Putamen (tissue), 1 donor: ENCODE measurements at places on chromosomes 12 and 14.

DNA sequence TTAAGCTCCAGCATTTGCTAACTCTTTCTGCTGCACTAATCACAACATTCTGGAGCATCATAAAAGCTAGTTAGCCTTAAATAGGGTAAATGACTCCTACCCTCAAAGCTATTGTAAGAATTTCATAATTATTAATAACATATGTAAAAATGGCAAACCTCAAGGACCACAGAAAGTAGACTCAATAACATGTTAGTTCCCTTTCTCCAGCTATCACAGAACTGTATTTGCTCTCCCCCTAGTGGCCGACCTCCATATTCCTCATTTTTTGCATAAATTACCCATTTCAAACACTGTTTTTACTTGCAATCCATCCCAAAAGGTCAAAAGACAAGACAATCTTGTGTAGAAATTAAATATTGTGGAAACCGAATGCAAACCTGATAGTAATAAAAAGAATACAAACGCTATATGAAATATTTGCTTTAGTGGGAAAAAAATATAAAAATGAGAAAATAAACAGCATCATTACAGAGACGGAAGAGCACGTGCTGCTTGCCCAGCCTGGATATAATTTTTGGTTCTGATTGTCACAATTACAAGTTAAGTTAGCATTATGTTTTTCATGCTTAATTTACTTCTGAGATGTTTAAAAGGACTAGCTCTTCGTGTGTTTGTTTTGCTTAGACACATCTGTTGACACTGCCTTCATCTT is 97.9 kb downstream of the RERGL start:
- peak; percentile 47 for DNase-seq

GRCh38 chr12:51505360-51506105 is 80.9 kb downstream of the SLC4A8 start:
- DNase-seq, result no peak

DNA sequence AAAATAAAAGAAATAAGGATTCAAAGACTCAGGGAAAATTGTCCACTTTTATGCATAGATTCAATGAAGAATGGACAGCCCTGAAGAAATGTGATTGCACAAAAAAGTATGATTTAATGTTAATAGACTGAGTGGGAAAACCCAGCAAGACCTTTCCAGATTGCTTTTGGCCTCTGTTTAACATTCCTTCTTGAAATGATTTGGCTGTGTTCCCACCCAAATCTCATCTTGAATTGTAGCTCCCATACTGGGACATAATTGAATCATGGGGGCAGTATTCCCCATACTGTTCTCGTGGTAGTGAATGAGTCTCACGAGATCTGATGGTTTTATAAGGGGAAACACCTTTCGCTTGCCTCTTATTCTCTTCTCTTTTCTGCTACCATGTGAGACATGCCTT is 1316.9 kb upstream of the SEL1L start:
- DNase-seq, result no peak

- no peak for DNase-seq
Measured at GRCh38 chr12:54173906-54174471, 14.8 kb downstream of the SMUG1 start.

DNA sequence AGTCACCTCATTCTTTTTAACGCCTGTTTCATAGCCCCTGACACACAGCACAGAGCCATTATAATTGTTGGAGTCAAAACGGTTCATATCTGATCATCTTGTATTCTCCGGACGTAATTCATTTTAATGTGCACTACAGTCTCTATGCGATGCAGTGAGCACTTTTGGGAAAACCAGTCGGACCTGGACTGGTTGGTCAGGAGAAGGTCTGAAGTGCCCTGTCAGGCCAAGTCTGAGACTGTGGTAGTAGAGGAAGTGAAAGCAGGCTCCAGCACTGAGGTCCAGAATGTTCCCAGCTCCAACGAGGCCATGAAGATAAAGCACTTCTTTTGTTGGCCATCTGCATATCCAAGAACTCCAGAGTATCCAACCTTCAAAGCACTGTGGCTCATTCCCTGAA is 117.1 kb upstream of the NCOR2 start:
- DNase-seq, result no peak

GRCh38 chr12:103813949-103814348 is 27.1 kb downstream of the NT5DC3 start:
- DNase-seq, result no peak

DNA sequence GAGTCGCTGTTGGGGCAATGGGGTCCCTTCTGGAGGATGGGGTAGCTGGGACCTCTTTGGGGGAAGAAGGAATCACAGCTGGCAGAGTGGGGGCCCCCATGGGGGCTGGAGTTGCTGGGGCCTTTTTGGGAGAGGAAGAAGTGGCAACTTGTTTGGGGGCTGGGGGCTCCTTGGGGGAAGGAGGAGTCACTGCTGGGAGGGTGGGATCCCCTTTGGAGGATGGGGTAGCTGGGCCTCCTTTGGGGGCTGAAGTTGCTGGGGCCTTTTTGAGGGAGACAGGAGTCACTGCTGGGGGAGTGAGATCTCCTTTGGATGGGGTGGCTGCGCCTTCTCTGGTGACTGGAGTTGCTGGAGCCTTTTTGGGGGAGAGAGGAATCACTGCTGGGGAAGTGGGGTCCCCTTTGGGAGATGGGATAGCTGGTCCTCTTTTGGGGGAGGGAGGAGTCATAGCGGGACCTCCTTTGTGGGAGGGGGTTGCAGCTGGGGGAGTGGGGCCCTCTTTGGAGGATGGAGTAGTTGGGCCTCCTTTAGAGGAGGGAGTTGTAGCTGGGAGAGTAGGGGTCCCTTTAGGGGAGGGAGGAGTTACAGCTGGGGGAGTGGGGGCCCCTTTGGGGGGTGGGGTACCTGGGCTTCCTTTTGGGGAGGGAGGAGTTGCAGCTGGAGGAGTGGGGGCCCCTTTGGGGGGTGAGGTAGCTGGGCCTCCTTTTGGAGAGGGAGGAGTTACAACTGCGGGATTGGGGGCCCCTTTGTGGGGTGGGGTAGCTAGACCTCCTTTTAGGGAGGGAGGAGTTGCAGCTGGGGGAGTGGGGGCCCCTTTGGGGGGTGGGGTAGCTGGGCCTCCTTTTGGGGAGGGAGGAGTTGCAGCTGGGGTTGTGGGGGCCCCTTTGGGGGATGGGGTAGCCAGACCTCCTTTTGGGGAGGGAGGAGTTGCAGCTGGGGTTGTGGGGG is 7.9 kb downstream of the NACA start:
- DNase-seq, result no peak

- DNase-seq, result no peak
Measured at GRCh38 chr12:27808841-27809240, 28.8 kb upstream of the MANSC4 start.

- no peak for DNase-seq
Measured at GRCh38 chr12:125978286-125978685, 913.1 kb downstream of the AACS start.

GRCh38 chr14:98231210-98231609 is 1040.8 kb downstream of the BCL11B start:
- no peak for DNase-seq

- DNase-seq, result no peak
Measured at GRCh38 chr12:98464190-98464589, 51.2 kb upstream of the TMPO start.
